NCI-H1105 (cell line): ENCODE measurements at places on chromosomes 11 and 22.

DNA sequence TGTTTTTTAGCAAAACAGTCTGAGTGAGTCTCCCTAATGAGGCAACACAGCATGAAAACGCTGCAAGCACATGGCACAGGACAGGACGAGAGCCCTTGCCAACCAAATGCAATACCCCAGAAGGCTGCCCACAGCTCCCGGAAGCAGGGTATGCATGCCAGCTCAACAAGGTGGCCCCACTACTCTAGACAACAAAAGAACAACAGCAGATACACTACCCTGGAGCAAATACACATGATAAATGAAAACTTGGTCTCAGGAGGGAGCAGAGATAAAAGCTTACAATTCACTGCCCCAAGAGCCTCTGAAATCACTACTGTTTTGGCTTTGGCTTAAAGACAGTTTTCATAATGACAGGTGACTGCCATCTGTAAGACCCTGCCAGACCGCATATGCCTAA lies 785.4 kb upstream of the API5 start:
- DNase-seq = peak; percentile 28

- DNase-seq = peak; percentile 76
Observed at GRCh38 chr11:134275534-134276395, at the start of gene GLB1L3. GLB1L3 (plus strand) TSS chr11:134276379; CDS start chr11:134276741, 362 bp downstream.

DNA sequence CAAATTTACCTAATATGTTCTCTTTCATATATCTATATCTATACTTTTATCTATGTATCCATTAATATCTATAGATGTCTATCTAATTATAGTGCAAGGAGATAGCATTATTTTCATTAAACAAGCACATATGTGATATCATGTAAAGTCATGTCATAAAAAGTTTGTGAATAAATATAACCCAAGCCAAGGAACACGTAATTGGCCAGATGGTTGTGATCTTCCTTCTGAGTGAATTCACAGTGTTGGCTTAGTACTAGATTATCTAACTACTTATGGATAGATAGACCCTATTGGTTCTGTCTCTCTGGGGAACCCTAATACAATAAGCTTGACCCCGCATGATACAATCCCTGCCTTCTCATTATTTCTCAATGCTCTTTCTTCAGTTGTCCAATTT lies 484.4 kb downstream of the LRRC4C start:
- no peak for DNase-seq

DNA sequence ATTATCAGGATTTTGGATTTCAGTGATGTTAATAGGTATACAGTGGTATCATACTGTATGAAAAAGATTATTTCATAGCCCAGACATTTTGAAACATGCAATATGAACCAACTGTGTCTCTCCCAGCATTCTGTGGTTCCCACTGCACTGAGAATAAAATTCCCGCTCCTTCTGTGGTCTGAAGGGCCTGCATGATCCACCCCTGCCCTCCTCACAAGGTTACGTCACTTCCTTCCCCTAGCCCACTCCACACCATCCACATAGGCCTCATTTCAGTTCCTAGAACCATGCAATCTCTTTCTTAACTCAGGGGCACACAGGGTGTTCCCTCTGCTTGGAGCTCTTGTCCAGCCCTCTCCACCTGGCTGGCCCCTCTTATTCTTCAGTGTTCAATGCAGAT lies 103.1 kb downstream of the TSPAN18 start:
- DNase-seq = no peak

GRCh38 chr22:20055144-20055543 lies 24.9 kb upstream of the DGCR8 start:
- DNase-seq = no peak

DNA sequence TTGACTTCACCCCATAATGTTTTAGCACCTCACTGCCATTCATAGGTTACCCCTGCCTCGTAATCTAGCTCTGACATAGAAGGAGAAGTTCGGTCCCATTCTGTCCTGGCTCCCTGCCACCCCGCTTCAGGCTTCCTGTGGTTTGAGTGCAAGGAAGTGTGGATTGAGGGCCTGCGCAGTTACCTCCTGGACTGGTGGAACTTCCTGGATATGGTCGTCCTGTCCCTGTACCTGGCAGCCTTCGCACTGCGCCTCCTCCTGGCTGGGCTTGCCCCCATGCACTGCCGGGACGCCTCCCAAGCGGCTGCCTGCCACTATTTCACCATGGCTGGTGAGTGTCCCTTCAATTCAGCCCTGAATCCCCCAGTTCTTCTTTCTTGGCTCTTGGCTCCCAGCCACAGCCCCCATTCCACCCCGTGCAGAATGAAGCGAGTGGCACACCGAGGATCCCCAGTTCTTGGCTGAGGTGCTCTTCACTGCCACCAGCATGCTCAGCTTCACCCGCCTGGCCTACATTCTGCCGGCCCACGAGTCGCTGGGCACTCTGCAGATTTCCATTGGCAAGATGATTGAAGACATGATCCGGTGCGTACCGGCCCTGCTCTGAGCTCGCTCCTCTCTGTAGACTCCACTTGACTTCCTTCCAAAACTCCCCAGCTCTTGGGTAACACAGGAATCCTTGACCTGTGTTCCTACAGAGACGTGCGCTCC lies 15.4 kb downstream of the ART5 start:
- DNase-seq = no peak

DNA sequence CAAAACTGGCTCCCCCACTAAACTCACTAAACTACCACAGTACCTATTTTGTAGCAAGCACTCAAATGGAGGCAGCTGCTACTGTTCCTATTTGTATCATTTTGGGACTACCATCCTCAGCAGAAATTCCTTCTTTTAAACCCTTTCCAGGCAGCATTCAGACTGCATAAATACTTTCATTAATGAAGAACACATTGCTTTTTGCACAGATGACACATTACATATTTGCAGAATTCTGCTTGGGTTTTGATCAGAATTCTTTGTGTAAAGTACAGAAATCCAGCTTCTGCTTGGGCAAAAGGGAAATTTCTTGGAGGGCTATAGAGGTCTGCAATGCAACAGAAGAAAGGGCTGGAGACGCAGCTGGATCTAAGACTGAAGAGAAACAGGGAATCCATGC lies 24.2 kb downstream of the RBX1 start:
- DNase-seq = no peak

DNA sequence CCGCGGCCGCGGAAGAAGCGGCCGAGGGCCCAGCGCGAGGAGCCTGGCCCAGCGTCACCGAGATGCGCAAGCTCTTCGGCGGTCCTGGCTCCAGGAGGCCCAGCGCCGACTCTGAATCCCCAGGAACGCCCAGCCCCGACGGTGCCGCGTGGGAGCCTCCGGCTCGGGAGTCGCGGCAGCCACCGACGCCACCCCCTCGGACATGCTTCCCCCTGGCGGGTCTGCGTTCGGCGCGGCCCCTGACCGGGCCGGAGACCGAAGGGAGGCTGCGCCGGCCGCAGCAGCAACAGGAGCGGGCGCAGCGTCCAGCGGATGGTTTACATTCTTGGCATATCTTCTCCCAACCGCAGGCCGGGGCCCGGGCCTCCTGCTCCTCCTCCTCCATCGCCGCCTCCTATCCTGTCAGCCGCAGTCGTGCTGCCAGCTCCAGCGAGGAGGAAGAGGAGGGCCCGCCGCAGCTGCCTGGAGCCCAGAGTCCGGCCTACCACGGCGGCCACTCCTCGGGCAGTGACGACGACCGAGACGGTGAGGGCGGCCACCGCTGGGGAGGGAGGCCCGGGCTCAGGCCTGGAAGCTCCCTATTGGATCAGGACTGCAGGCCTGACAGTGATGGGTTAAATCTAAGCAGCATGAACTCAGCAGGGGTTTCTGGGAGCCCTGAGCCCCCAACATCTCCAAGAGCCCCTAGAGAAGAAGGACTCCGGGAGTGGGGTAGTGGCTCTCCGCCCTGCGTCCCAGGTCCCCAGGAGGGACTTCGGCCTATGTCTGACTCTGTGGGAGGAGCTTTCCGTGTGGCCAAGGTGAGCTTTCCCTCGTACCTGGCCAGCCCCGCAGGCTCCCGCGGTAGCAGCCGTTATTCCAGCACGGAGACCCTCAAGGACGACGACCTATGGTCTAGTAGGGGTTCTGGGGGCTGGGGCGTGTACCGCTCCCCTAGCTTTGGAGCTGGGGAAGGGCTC lies 1.2 kb downstream of the ARHGEF17 start:
- DNase-seq = no peak

GRCh38 chr11:91926965-91927364 lies 297.7 kb upstream of the FAT3 start:
- no peak for DNase-seq

- no peak for DNase-seq
Observed at GRCh38 chr11:11272254-11272653, 80.8 kb downstream of the CSNK2A3 start.

- DNase-seq = no peak
Observed at GRCh38 chr11:58938398-58938797, 890 bp upstream of the GLYATL1 start.
